ENCODE measurements at places on chromosomes 4 and X. TPM values are rescaled to one million over a fixed set of nuclear protein-coding genes. Genes with fewer than 3 reads are reported as not detected.

DNA sequence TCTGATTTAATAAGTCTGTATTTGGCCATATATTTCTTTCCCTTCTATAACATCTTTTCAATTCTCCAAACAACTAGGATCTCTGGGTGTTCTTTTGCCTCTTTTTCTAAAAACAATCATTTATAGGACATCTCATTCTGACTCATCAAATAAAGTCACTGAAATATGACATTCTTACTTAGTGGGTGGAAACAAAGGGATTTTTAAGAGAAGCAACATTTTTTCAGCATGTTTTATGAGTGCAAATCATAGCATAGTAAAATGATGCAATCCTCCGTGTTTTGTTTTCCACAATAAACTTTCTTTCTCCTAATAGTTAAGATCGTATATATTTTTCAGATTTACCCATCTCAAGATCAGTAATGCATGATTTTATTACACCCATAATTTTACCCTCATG is 179.8 kb downstream of the SPCS3 start:
- no peaks in the 10 kb centered on the region for H3K27me3 ChIP-seq
- H3K4me1 ChIP-seq = no peaks in the 10 kb centered on the region
- H3K4me3 ChIP-seq = no peak overlapping the region
- no peaks in the 10 kb centered on the region for H3K36me3 ChIP-seq
- H3K27ac ChIP-seq = no peak overlapping the region

Gene PAGE2
- total RNA-seq = not detected

GRCh38 chr4:113637823-113638561 is 123.5 kb downstream of the CAMK2D start:
- H3K27me3 ChIP-seq = no peaks in the 10 kb centered on the region
- DNase-seq = no peak
- H3K36me3 ChIP-seq = no peaks in the 10 kb centered on the region
- no peak overlapping the region for H3K4me3 ChIP-seq
- peak overlapping the region; percentile 80 for H3K27ac ChIP-seq

Gene HMX1
- not detected for total RNA-seq

GRCh38 chr4:31190671-31191070 is 470.5 kb downstream of the PCDH7 start:
- H3K27ac ChIP-seq = no peak overlapping the region
- H3K36me3 ChIP-seq = no peaks in the 10 kb centered on the region
- H3K4me3 ChIP-seq = no peak overlapping the region
- peaks cover 11% of the 10 kb centered on the region for H3K4me1 ChIP-seq

Gene EREG
- total RNA-seq = 28.3 TPM

GRCh38 chr4:86117705-86118302 is 242.0 kb downstream of the MAPK10 start:
- DNase-seq = peak; percentile 7
- H3K27ac ChIP-seq = no peak overlapping the region
- H3K27me3 ChIP-seq = no peaks in the 10 kb centered on the region
- no peaks in the 10 kb centered on the region for H3K36me3 ChIP-seq

Data from hepatocyte (in vitro differentiated cells).